ENCODE measurements at places on chromosomes 1 and 21.

DNA sequence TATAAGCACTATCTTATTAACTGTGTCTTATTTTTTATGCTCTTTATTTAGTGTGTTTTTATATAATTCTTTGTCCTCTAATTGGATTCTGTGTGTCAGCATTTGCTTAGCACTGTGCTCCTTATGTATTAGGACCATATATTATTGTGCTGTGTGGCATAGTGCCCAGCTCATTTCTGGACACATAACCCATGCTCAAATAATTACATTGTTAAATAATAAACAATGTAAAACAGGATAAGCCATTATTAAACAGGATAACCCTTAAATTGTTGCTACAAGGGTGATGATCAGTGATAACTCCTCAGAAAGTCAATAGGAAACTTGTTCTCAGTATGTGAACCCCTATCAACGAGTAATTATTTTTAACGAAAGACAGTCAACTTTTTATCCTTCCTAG lies 150.4 kb downstream of the ADGRL4 start:
- DNase-seq = no peak

GRCh38 chr1:22796642-22797041 lies 86.0 kb downstream of the EPHB2 start:
- no peak for DNase-seq

- no peak for DNase-seq
Measured at GRCh38 chr1:21496886-21497285, 12.3 kb upstream of the ALPL start.

- no peak for DNase-seq
Measured at GRCh38 chr1:227730630-227731151, 4.4 kb downstream of the JMJD4 start.

DNA sequence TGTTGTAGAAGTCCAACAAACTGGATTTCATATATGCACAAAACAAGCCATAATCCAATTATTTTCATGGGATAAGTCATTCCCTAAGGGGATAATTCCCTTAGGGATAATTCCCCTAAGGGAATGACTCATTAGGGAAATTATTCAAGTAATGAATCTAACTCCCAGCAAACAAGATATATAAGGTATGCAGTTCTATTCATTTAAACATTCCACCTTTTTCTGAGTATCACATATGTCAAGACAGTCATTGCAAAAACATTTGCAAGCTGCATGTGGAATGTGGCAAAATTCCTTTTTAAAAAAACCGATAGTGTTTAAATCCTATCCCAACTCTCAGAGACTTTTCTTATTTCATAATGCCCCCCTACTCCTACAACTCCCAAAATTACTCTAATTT lies 131.2 kb downstream of the AKT3 start:
- no peak for DNase-seq

DNA sequence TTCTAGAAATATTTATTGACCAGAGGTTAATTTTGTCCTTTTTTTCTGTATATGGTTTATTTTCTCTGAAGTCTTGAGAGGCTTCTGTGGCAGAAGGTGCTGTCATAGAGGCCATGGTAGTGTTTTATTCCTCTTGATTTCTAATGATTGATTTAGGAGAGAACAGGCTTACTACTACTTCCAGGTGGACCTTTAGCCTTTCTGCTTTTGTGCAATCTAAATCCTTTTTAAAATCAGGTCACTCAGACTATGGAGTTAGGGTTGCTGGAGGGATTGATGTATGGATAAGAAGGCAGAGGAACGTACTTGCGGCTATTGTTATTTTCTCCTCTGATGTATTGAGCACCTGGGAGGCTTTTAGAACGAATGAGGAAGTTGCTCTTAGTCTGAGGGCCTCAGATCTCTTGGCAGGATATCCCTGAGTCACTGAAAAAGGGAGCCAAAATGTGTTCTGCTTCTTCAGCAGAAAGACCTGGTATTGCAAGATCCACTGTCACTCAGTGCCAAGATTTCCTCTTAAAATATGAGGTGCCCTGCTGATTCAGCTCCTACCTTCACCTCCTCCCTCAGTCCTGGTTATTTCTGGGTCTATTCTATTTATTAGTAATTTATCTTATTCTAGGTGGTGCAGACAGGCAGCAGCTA lies 277.4 kb downstream of the ZNF648 start:
- DNase-seq = no peak

GRCh38 chr1:169012416-169012815 lies 94.1 kb upstream of the ATP1B1 start:
- no peak for DNase-seq

GRCh38 chr21:31395268-31395667 lies 51.2 kb upstream of the TIAM1 start:
- no peak for DNase-seq

DNA sequence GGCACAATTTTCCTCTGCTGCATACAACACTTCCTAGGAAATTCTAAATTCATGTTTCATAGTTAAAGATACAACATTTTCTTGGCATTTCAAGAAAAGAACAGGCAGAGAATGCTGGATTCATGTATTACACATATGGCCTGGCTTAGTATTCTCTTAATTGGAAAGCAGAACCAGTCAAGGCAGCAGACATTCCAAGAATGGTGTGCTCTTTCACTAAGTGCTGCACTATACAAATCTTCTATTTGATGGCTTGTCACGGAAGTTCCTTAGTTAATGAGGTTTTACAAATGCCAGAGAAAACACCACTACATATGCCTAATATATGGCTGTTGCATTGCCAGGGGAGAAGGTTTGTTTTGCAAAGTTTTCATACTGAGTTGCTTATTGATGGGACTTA lies 80.8 kb upstream of the DYNLT5 start:
- DNase-seq = no peak

DNA sequence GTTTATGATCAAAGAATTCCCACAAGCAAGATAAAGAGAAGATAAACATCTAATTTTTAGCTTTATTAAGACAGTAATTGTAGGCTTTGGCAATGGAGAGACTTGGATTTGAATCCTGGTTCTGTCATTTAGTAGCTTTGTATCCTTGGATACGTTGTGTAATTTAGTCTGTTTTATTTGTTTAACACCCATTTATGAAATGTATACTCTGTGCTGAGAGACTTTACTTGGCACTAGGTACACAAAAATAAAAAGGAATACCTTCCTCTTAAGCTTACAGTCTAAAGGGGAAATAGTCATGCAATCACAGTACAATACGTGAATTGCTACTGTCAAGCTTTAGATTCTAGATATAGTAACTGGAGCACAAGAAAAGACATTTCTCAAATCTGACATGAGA lies 23.8 kb downstream of the ZMPSTE24 start:
- DNase-seq = no peak

DNA sequence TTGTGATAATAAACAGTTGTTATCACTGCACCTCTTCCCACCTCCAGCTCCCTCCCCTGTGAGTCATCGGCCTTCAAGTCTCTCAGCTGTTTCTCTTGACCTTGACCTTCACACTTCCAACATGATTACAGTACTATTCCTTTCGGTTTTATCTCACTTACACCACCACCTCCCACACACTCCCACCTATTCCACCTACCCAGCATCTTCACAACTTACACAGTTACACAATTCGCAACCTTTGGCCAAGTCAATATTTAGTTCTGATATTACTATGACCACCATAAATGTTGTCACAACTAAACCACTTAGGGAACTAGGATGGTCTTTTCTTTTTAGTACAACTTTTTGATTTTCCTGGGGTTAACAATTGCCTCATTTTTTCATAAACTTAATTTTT lies 60.2 kb downstream of the RIPK4 start:
- no peak for DNase-seq

GRCh38 chr1:6534248-6534822 lies 20.0 kb downstream of the NOL9 start:
- no peak for DNase-seq

- no peak for DNase-seq
Measured at GRCh38 chr1:95115708-95116137, 1.4 kb upstream of the TLCD4 start.

DNA sequence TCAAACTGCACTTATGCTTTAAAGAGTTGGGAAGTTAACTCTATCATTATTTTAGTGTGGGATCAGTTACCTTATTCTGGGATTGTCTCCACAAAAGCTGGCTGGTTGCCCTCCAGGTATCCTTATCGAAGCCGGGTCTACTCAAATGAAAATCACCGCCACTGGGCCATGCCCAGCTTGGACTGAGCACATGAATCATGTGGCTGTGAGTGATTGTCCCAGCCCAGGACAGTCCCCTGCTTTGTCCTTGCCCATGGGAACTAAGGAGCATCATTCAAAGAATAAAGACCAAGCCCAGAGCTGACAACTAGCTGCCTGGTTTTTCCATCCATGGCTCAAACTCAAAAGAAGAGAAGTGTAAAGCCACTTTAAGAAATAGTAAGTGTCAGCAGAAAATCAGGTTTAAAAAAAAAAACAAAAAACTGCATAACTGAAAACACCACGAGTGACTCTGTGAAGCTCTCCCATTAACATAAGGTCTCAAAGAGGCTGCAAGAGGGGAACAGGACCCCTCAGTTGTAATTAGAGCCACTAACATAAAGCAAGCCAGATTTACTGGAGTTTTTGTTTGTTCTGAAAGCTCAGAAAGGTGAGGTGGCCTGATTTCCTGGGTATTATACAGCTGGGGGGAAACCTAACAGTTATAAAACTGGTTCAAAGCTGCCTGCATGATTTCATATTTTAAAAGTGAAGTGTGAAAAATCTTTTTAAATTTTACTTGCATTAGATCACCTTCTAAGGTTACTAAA lies 91.5 kb downstream of the KIF14 start:
- DNase-seq = no peak

GRCh38 chr1:175188936-175189335 lies 3.6 kb downstream of the KIAA0040 start:
- peak; percentile 57 for DNase-seq

DNA sequence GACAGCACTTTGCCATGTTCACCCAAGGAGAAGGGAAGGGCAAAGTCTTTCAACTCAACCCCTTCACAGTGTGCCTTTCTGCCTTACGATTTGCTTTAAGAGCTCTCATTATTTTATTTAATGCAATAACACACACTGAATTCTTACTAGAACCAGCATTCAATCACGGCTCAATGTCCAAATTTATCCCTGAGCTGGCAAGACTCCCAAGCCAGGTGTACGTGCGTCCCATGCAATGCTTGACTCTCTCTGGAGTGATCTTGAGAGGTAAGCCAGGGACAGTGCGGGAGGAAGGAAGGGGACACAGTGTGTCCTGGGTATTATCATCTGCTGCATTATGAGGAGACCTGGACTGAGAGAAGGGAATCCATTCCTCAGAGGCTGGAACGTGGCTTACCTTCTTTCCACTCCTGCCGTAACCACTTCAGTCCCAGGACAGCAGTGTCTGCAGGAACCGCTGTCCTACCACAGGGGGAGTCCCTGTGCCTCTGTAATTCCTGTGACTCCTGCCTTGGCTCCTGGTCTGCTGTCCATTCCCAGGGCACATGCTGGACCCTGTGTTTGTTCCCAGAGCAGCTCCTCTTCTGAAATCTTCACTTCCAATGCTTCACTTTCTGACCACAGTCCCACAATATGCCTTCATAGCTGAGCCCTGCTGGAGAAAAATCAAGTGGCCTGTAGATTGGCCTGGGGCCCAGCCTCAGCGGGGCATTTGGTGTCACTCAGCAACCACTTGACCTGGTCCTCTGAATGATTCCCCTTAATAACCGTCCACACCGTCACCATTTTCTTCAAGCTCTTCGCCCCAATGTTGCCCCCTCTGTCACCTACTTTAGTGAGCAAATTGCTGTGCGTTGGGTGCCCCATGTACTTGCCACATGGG lies 28.6 kb upstream of the STUM start:
- DNase-seq = no peak

GRCh38 chr1:214550013-214550856 lies 1.2 kb downstream of the PTPN14 start:
- no peak for DNase-seq

GRCh38 chr1:205532996-205533735 lies 28.7 kb downstream of the CDK18 start:
- no peak for DNase-seq

GRCh38 chr1:227120826-227121225 lies 180.7 kb downstream of the COQ8A start:
- DNase-seq = no peak

- DNase-seq = peak; percentile 49
Measured at GRCh38 chr1:18948048-18948912, 8.2 kb downstream of the IFFO2 start.

- DNase-seq = peak; percentile 36
Measured at GRCh38 chr1:26602378-26602959, 72.9 kb downstream of the RPS6KA1 start.

DNA sequence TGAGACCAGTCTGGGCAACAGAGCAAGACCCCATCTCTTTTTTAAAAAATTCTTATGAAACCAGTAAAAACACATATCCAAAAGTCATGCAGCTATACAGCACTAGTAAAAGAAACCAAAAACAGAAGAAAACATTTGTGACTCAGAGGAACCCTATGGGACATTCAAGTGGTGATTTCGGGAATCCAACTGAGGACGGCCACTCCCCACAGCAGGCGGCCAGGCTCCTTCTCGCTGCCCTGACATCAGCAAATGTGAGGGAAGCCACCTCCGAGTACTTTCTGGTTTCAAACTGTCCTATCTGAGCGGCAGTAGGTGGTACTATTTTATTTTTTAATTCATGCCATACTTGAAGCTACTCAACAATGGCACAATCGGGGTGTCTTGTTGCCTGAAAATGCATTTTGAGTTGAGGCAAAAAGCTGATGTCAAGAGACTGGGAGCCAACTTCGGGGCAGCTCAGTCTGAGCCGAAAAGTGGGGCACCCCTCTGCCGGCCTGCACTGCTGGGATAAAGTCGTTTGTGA lies 3.3 kb downstream of the SUMO3 start:
- no peak for DNase-seq

GRCh38 chr21:31470896-31471694 lies 127.0 kb upstream of the TIAM1 start:
- no peak for DNase-seq

- no peak for DNase-seq
Measured at GRCh38 chr1:24770881-24771280, 25.6 kb downstream of the CLIC4 start.

DNA sequence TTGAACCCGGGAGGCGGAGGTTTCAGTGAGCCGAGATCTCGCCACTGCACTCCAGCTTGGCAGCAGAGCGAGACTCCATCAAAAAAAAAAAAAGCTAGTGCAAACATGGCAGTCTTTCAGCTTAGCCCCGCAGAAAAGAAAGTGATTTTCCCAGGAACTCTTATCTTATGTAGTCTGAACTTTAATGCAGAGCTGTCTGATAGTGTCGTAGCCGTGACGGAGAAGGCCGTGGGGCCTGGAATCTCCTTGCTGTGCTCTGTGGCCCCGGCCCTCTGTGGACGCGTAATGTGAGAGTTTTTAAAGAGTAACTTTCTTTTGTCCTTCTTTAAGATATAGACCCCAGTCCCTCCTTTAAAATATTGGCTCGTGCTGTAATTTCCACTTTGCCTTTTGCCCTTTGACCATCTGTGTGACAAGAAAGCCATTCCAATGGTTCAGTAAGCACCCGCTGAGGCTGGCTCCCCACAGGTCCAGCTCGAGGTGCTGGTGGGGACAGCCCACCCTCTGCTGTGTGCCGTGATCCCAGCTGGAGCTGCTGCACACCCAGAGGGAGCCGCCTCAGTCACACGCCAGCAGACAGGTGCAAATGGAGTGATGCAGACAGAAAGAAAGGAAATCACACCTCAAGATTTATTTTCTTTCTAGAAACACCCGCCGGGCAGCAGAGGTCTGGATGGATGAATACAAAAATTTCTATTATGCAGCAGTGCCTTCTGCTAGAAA lies 164.0 kb downstream of the PGBD5 start:
- no peak for DNase-seq

GRCh38 chr1:217469983-217470382 lies 160.9 kb downstream of the GPATCH2 start:
- DNase-seq = no peak

GRCh38 chr1:20530901-20531300 lies 21.5 kb upstream of the FAM43B start:
- DNase-seq = no peak

All from stimulated activated CD4-positive, alpha-beta T cell treated with anti-CD3 and anti-CD28 coated beads, Interleukin-2, amount 100 ng/mL, for 4 hours (primary cell).